Urothelium cell line (cell line): ENCODE measurements at places on chromosomes 13 and 19.

GRCh38 chr19:46802152-46802551, 13.8 kb upstream of the SLC1A5 start:
- DNase-seq: no peak

GRCh38 chr19:10364644-10365043, 15.7 kb downstream of the TYK2 start:
- no peak for DNase-seq

GRCh38 chr13:32734511-32734910, 148.3 kb downstream of the PDS5B start:
- DNase-seq: peak; percentile 2

DNA sequence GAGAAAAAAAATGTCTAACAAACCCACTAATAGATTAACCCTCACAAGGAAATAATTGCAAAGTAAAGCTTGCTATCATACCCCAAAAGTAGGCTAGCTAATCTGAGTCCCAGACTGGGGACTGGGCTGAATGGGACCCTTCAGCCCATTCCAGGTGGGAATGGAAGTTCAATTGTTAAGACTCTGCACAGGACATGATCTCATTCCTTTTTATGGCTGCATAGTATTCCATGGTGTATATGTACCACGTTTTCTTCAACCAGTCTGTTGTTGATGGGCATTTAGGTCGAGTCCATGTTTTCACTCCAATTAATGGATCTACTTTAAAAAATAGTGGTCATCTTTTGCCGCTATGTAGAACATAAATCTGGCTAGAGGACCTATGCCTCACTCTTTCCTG, 17.9 kb downstream of the OR7A5 start:
- no peak for DNase-seq

GRCh38 chr13:59679254-59679653, 484.5 kb downstream of the DIAPH3 start:
- no peak for DNase-seq

- DNase-seq: no peak
Observed at GRCh38 chr19:16594681-16595091, 22.5 kb upstream of the SLC35E1 start.

GRCh38 chr19:21328406-21328805, 804 bp downstream of the ZNF708 start:
- DNase-seq: no peak

DNA sequence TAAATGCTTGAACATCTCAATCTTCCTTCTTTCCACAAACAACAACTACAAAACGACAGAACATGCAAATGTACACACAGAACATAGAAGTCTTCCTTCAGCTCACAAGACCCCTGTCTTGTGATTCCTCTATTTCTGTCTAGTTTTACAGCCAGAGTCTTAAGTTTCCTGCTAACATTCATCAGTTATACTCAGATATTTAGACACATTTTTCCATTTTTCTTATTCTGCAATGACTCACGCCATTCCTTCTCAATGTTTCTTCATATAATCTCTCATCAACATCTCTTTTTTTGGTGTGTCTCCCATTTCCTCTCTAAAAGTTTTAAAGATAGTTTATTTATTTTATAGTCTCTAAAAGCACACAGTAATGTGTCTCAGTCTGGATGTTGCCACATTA, 1872.9 kb upstream of the PCDH20 start:
- no peak for DNase-seq

DNA sequence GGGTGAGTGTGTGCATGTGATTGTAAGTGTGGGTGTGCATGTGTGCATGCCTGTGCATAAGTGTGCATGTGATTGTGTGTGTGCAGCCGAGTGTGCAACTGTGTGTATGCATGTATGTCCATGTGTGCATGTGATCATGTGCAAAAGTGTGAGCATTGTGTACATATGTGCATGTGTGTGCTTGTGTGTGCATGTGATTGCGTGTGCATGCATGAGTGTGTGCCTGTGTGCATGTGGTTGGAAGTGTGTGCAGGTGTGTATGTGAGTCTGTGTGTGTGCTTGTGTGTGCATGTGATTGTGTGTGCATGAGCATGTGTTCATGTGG, 3.5 kb downstream of the PODNL1 start:
- no peak for DNase-seq

DNA sequence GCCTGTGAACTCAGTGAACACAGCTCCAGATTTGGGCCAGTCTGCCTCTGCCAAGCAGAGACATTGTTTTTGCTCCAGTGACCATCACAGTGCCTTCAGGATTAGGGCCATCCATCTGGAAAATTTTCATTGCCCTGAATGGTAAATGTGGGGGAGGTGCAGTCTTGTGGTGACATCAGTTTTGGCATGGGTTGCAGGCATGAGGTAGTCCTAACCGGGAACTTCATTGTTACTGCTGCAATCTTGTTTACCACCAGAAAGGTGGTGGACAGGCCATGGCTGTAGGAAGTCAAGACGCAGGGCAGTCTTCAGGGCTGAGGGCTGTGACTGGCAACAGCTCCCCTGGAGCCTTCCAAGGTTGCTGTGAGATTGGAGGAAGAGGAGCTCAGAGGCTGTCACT, 55.2 kb downstream of the SPATA13 start:
- peak; percentile 26 for DNase-seq

DNA sequence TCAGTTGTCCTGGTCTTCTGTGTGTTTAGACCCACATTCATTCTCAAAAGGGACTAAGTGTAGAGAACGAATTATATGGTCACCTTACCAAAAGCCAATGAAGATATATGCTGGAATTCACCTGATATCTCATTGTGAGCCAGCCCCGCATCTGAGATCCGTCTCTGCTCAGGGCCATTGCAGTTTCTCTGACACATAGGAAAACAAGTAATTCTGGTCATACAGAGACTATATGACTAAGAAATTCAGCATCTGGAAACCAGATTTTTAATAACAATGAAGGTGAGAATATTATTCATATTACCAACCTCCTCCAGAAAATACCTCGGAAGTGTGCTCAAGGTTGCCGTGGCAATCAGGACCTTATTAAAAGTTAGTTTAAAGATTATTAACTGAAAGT, 278.6 kb upstream of the EDNRB start:
- DNase-seq: no peak

DNA sequence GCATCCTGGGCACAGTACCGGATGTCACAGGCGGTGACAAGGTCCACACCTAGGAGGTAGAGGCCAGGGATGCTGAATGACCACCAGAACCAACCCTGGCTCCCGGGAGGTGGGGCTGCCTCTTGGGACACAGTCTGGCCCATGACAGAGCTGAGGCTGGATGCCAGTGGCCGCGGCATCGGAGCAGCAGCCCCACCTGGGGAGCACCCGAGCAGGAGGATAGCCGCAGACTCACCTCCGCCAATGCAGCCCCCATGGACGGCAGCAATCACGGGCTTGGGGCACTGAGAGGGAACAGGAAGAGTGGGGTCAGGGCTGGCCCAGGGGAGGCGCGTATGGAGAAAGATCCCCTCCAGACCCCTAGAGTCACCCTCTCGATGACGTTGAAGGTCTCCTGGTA, 4.3 kb upstream of the LGALS4 start:
- no peak for DNase-seq

GRCh38 chr19:40223135-40223822, 3.2 kb downstream of the CCNP start:
- no peak for DNase-seq

DNA sequence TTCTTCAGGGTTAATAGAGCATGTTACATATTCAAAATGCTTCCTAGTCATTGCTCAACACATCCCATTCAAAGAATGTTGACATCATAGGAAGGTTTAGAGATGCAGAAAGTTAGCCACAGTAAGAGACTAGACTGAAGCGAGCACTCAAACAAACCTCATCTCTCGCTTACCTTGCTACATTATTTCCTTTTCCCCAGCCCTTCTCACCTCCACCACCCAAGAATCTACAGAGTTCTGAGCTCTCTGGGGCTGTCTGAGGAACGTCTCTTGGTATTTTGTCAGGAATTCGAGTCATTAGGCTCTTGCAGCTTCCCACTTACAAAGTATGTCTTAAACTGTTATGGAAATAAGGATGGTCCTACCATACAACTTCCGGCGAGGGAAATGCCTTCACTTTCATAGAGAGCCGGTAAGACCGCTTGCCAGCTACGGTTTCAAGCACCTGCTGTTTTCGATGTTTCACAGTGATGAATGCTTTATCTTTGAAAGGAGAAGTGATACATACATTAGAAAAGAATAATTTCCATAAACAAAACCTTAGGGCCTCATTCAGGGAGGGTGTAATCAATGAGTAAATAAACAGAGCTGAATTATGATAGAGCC, 65.1 kb downstream of the FLT1 start:
- no peak for DNase-seq

GRCh38 chr13:28552288-28552687, 57.4 kb upstream of the FLT1 start:
- DNase-seq: no peak

- DNase-seq: no peak
Observed at GRCh38 chr19:31421856-31422255, 72.6 kb upstream of the TSHZ3 start.

DNA sequence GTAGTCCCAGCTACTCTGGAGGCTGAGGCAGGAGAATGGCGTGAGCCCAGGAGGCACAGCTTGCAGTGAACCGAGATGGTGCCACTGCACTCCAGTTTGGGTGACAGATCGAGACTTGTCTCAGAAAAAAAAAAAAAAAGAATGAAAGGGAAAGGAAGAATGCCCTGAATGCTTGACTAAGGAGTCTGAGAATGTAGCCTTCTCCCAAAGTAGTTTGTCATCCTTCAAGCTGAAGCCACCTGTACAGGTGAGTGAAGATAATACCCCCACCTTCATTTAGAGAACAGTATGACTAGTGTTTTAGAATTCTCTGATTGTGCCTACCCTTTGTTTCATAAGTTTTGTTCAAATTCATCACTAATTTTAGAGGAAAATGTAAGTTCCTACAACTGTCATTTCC, 5.9 kb downstream of the RCBTB1 start:
- DNase-seq: no peak
